Bone marrow (tissue), 2 donors: ENCODE measurements at places on chromosomes 5 and 9.

DNA sequence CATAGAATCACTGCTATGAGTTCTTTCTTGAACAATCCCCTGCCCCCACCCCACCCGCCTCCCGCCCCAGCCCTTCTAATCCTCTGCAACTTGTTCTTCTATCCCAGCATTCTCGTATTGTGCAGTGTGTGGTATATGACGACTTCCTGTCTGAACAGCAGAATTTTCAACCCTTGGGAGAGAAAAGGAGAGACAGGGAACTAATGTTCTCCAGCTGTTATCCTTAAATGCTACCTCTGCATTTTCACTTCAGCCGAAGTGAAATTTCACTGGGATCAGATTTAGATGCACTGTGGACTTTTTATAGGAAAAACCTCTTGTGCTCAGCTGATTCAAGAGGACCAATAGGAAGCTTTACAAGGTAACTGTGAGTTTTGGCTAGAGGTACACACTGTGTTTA, 2.2 kb downstream of the FBXL7 start:
- DNase-seq = no peak

DNA sequence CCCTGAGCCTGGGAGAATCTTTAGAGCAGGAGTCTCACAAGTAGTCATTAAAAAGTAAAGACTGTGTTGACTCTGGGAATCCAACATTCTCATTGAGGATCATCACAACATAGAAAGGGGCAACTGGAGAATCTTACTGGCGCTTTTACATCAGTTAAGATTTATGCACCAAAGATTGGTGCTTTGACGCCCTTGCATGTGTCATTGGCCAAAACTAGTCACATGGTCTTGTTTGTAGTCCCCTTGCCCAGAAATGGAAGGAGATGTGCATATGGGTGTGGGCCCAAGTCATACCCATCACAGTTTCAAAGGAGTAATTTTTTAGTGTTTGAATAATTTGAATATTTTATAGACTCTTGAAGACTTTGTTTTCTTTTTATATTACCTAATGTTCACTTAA, 228.2 kb downstream of the PRR16 start:
- DNase-seq = no peak

DNA sequence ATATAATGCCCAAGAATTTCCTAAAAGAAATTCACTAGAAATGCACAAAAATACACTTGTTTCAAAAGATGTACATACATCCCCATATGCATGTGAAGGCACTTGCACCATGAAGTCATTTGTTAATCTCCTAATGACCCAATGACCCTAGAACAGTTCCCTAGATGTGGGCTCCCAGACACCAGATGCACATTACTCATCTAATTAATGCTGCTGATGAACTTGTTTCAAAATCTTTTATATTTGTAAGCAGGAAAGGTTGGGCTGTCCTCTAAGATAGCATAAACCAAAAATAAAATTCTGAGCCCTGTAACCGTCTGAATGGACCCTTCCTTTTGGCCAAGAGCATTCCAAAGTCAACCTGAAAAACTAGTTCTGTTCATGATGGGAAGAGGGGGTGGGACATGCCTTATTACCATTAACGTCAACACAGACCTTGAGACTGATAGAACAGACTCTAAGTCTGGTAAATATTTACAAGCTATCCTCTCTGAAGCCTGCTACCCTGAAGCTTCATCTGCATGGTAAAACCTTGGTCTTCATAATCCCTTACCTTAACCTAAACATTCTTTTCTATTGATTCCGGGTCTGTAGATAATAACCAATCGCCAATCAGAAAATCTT, 91.0 kb upstream of the DAPK1 start:
- no peak for DNase-seq

- DNase-seq = no peak
Observed at GRCh38 chr5:7779019-7780005, 71.6 kb downstream of the CFAP90 start.

DNA sequence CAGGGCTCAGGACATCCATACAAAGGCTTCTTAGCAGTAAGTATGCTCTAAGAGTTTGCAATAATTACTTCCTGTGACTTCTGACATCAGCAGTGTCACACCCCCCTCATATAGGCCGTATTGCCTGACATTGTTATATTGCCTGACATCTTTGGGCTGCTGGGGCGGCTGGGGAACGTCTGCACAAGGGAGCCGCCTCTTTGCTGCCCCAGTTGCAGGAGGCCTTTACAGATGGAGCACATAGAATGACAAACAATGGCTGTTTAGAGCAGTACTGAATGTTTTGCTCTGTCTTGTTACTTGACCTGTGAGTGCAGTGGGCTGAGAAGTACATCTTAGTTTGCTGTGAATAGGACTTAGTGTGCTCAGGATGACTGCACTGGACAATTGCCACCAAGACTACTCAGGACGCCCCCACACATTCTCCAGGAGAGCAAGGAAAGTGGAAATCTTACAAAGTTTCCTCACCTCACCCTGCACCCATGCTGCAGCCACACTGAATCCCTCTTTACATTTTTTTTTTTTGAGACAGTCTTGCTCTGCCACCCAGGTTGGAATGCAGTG, 65.4 kb upstream of the SPOCK1 start:
- DNase-seq = no peak

- no peak for DNase-seq
Observed at GRCh38 chr5:116757326-116757725, 182.7 kb upstream of the SEMA6A start.

GRCh38 chr9:16058131-16058549, 505.3 kb downstream of the CCDC171 start:
- no peak for DNase-seq

GRCh38 chr5:164663198-164663989, 1158.0 kb downstream of the MAT2B start:
- no peak for DNase-seq

- DNase-seq = no peak
Observed at GRCh38 chr5:180161420-180162303, 47.3 kb downstream of the RASGEF1C start.

GRCh38 chr5:158451993-158452672, 593.2 kb upstream of the CLINT1 start:
- no peak for DNase-seq

GRCh38 chr5:32604800-32605765, 19.7 kb downstream of the SUB1 start:
- no peak for DNase-seq

GRCh38 chr5:143606043-143606752, 202.7 kb upstream of the NR3C1 start:
- DNase-seq = no peak

GRCh38 chr9:92384375-92384774, 20.0 kb downstream of the OGN start:
- no peak for DNase-seq
